M059J (cell line): ENCODE measurements at places on chromosomes 5 and 9.

DNA sequence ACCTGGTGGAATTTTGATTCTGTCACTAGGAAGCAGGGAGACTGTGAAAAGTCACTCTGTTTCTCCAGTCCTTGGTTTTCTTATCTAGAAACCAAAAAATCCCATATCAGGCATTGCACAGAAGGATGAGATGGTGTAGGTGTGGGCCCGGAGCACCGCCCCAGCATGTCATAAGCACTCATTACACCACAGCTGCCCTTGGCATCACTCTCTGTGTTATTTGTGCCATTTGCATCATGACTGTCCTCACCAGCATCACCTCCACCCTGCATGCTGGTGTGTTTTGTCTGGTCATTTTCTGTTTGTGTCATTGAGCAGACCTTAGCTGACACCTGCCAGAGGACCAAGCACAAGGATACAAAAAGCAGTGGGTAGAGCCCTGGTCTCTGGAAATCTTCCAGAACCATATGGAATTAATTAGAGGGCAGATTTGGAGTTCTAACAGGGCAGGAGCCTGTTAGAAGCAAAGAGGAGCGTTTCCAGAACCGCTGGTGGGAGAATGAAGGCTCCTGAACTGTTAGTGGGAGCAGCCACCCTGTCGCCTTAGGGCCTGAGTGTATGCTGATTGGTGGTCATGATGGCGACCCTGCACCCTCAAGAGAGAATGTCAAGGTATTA, 99.3 kb downstream of the AMBP start:
- no peak for DNase-seq

DNA sequence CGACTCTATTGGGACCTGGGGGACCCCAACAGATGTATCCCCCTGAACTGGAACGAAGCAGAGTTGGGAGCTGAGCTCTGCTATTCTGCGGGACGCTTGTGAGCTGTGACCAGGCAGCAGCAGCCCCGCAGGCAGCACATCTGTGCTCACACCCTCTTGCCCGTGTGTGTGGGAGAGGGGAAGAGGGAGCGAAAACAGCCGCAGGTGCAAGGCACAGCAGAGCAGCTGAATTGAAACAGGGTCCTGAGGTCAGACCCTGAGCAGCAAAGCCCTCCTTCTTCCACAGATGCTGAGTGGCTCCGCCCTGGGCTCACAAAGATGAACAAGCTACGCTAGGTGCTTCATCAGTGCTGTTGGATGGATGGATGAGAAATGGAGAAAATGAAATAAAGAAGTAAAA, 198.7 kb downstream of the HSPA4 start:
- DNase-seq = no peak

- no peak for DNase-seq
Measured at GRCh38 chr9:110451726-110452125, 114.1 kb upstream of the TXNDC8 start.

GRCh38 chr9:69535286-69535832, 136.8 kb downstream of the APBA1 start:
- no peak for DNase-seq

GRCh38 chr5:118311103-118311819, 677.1 kb downstream of the DTWD2 start:
- DNase-seq = no peak

DNA sequence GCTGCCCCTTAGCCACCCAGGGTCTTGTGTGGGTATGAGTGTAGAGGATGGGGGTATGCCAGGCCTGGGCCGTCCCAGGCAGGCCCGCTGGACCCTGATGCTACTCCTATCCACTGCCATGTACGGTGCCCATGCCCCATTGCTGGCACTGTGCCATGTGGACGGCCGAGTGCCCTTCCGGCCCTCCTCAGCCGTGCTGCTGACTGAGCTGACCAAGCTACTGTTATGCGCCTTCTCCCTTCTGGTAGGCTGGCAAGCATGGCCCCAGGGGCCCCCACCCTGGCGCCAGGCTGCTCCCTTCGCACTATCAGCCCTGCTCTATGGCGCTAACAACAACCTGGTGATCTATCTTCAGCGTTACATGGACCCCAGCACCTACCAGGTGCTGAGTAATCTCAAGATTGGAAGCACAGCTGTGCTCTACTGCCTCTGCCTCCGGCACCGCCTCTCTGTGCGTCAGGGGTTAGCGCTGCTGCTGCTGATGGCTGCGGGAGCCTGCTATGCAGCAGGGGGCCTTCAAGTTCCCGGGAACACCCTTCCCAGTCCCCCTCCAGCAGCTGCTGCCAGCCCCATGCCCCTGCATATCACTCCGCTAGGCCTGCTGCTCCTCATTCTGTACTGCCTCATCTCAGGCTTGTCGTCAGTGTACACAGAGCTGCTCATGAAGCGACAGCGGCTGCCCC, 2.6 kb downstream of the SLC35A4 start:
- DNase-seq = no peak

DNA sequence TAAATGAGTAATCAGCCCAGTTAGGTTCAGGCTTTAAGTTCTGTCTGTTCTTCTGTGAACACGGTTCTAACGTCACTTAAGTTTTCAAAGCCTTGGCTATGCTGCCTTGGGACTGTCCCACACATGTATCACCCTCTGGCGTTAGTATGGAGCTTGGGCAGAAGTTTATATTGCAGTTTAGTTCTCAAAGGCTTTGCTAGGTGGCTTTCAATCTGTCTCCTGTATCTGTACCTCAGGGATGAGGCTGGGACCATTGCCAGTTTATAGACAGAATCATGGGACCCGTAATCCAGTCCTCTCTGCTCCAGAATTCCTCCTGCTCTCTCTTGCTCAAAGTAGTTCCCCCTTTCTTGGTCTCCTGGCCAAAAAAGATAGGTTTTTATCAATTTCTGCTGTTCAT, 12.1 kb downstream of the C9orf40 start:
- peak; percentile 73 for DNase-seq

DNA sequence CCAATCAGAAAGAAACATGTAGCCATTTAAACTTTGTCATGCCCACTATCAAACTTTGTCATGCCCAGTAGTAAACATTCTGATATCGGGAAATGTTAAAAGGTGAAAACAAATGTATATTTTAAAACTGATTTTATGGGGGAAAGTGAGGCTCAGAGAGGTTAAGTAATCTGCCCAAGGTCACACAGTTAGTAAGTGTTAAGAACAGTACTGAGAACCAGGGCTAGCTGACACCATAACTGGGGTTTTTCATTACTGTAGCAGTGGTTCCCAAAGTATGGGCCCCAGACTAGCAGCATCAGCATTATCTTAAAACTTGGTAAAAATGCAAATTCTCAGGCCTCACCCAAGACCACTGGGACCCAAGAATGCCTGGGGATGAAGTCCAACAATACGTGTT, 9.9 kb upstream of the FRRS1L start:
- no peak for DNase-seq

DNA sequence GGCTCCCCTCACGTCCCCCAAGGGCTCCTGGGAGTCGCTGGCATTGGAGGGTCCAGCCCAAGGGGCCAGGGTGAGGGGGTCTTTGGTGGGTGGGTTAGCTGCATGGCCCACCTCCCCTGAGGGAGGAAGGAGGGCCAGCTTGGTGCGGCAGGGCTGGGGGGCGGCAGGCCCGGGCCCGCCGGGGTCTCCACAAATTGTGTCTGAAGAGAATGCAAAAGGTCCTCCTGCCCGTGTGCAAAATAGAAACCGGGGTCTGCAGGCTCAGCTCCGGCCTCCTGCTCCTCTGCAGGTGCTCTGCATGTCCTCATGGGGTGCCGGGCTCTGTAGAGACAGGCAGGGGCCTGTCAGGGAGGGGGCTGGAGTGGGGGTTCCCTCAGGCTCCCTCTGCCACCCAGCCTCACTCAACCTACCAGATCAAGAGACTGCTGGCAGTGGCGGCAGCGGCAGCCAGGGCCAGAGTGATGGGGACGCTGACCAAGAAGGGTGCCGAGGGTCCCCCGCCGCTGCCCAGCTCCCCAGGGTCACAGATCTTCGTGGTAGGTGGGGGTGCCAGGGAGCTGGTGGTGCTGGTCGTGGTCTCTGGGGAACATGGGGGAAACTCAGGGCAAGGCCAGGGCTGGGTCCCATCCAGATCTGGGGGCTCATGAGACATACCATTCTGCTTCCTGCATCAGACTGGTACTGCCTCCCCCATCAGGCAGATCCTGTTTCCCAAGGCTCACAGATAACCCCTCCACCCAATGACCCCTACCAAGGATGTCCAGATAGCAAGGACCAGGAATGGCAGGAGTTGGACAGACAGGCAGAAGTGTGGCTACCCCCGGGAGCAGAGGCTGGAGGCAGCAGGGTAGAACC, 29.2 kb upstream of the ENHO start:
- DNase-seq = no peak

DNA sequence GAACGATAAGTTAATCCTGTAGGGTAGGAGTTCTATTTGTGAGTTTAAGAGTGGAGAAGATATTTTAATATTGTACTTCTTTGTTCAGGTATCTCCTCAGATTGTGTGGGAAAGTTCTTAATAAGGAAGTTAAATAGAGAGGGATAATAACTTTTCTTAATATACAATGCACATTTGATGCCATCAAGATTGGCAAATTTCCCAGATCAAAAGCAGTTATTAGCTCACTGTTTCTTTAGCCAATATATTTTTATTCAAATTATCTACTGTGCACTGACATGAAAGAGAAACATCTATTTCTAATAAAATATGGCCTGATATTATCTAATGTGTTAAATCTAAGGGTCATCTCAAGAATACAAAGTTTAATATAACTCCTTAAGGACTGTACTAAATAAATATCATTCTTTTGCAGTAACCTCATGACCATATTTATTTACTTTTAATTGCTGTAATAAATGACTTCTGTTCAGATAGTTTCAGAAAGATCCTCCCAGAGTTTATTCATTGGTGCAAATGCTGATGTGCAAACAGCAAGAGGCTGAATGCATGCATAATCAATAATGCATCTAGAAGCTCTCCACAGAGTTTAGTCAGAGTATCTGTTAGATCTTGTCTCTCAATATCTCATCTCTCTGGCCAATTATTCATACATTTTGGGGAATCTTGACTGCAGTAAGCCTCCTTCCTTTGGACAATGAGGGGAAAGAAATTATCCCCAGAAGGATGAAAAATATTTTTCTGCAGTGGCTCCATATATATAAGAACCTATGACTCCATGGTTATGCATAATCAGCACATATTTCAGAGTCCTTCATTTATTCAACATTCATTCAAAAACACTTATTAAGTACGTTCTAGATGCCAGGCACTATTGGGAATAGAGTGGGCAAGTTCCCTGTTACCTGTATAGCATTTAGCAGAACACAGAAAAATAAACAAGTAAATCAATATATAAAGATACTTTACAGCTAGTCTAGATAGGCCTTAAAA, 85.3 kb downstream of the SPATA31D1 start:
- no peak for DNase-seq

DNA sequence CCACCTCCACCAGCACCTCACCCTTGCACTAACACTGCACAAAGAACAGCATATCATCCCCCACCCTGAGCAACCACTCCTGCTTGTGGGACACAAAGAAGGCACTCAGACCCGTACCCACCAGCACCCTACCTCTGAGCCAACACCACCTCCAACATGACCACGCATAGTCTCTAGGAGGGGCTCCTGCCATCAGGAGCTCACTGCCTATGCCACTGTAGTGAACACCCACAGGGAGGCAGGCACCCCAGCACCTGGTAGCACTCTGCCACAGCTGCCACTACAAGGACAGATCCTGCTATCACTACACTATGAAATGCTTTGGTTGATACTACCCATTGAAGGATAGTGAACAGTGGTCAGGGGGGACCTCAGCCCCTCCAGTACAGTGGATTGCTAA, 395.6 kb upstream of the GRAMD2B start:
- no peak for DNase-seq
